ENCODE measurements at places on chromosomes 1 and 21.

DNA sequence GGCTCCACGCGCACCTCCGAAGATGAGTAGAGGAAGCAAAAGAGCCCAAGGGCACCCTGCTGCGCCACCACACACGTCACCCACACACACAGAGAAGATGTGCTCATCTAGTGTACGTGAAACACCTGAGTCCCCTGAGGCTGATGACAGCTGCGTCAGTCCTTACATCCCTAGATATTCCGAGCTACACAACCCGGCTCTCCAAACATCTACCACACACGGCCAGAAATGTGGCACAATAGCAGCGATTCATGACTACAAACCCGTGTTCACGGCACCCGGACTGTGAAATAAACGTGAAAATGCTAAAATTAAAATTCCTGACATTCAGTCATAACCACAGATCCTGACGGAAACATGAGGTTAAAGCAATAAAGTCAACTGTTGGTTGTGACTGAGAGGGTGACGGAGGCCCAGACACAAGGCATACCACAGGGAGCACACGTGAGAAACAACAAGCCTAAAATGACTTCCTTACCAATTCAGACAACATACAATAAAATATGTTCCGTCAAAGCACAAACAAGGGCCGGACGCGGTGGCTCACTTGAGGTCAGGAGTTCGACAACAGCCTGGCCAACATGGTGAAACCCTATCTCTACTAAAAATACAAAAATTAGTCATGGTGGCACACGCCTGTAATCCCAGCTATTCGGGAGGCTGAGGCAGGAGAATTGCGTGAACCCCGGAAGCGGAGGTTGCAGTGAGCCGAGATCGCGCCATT lies 7.3 kb downstream of the SSU72 start:
- no peak for DNase-seq

DNA sequence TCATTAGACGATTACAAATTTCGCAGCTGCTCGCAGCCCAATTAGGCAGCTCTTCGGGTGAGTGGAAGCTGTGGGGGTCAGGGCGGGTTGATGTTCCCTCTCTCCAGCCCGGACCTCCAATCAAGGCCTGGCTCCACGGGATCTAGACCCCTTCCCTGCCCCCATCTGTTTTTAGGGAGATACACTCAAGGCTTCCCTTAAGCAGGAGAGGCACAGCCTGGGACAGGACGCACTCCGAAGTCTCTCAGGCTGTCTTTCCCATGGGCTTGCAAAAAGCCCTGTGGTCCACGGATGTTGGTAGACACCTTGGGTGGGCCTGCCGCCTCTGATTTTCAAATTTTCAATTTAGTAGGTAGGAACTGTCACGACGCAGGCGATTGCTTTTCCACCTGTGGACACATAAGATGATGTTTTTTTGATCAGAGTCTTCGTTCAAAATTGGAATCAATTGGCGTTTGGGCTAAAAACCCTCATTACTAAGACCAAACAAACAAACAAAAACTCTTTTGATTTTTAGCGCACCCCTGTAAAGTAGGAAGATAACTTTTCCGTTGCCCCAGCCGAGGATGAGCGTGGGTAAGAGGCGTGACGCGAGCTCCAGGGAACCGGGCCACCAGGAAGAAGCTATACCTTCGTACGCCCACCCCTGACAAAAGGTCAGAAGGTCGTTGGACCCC lies 2.5 kb upstream of the LHX8 start:
- DNase-seq: no peak

DNA sequence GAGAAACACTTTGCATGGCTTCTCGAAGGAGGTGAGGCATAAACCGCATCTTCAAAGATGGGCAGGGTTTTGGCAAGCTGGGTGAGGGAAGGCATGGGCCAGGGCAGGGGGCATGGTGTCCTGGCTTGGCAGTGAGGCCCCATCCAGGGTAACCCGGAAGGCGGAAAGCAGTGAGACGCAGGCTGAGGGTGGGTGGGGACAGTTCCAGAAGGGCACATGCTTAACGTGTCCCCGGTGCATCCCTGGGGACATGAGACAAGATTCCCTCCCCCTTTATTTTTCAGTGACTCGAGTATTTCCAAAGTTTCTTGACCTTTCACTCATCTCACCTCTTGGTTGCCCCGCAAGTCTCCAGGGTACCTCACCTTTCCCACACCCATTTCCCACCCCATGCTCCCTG lies 122.8 kb upstream of the SLC25A33 start:
- DNase-seq: no peak

DNA sequence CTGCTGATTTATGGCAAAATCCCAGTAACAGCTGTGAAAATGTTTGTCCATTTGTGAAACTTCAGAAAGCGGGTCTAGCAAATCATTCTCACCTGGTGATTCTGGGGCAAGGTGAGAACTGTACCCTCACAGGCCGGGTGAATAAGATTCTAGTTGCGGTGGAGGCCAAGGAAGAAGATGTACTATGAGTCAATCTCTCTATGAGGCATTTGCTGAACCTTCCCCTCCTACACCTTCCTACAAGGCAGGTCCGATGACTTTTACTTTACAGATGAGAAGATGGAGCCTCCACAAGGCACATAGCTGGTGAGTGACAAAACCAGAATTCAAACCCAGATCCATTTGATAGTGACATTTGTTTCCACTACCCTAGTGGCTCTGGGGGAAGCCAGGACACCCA lies 72.7 kb downstream of the BACH1 start:
- no peak for DNase-seq

DNA sequence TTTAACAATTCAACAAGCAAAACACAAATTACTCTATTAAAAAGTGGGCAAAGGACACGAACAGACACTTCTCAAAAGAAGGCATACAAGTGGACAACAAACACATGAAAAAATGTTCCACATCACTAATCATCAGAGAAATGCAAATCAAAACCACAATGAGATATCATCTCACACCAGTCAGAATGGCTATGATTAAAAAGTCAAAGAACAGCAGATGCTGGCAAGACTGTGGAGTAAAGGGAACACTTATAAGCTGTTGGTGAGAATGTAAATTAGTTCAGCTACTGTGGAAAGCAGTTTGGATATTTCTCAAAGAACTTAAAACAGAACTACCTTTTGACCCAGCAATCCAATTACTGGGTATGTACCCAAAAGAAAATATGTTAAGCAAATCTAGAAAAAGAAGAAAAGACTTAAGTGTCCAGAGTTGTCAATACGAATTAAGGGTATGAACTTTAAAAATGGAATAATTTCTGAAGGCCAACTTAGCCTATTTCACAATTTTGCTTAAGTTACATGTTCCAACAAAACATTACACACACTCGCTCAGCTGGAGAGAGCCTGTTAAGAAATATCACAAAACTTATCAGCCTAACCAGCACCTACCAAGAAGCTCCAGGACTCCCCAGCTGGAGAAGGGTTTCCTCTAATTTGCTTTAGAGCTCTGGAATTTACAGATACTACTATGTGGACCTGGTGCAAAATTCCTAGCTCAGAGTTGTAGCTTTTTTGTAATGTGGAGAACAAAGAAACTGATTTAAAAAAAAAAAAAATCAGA lies 232.1 kb downstream of the DUSP10 start:
- no peak for DNase-seq

- no peak for DNase-seq
Observed at GRCh38 chr21:30146558-30147282, 19.9 kb downstream of the CLDN17 start.

DNA sequence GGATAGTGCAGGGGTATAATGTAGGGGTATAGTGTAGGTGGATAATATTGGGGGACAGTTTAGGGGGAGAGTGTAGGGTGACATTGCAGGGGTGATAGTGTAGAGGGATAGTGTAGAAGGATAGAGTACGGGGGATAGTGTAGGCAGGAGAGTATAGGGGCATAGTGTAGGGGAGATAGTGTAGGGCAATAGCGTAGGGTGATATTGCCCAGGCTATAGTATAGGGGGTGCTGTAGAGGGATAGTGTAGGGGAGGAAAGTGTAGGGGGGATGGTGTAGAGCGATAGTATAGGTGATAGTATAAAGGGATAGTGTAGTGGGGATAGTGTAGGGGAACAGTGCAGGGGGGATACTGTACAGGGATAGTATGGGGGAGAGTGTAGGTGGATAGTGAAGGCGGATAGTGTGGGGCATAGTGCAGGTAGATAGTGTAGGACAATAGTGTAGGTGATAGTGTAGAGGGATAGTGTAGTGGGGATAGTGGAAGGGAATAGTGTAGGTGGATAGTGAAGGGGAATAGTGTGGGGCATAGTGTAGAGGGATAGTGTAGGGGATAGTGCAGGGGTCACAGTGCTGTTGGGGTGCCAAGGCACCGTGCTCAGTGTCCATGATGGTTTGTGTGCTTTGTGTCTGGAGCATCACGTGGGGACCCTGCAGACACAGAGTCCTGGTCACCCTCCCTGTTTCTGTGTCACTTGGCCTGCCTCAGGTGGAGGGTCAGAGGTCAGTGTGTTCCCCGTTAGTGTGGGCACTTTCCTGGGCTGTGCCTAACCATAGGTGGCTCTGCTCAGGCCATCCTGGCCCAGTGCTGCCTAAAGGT lies 10.5 kb upstream of the ARF1 start:
- DNase-seq: no peak

DNA sequence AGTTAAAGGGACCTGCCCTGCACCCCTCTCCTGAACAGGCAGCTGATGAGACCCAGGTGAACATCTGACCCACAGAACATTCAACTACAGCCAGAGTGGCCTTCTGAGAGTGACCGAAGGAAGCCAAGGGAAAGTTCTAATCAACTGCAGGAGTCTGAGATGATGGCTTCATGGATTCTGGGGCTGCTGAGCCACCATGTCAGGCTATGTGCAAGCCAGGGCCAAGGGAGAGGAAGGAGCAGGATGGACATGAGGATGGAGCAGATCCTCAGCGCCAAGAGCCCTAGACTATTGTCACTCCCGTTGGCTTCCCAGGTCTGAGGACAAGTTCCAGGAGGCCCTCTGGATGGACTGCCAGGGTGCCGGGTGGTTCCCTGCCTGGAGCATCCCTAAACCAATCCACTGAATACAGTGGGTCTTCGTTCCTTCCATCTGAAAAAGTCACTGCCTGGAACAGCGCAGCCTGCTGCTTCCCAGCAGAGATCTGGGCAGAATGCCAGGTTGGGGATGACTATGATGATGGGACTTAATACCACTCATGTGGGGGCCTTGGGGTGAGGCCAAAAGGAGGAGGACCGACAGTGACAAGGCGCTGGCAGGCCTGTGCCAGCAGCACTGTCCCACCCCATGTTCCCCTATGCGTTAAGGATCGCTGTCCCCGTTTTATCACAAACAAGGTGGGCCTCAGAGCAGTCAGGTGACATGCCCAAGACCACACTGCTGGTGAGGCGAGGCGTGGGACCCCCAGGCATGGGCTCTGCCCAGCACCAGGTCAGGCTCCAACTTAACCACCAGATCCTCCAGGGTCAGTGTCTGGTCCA lies 19.8 kb downstream of the SPOCD1 start:
- peak; percentile 57 for DNase-seq

- DNase-seq: peak; percentile 56
Observed at GRCh38 chr1:65423884-65424572, 3.6 kb downstream of the LEPR start.

GRCh38 chr1:116425987-116426386 lies 52.9 kb downstream of the ATP1A1 start:
- no peak for DNase-seq

- no peak for DNase-seq
Observed at GRCh38 chr1:1118876-1119220, 3.0 kb upstream of the C1orf159 start.

DNA sequence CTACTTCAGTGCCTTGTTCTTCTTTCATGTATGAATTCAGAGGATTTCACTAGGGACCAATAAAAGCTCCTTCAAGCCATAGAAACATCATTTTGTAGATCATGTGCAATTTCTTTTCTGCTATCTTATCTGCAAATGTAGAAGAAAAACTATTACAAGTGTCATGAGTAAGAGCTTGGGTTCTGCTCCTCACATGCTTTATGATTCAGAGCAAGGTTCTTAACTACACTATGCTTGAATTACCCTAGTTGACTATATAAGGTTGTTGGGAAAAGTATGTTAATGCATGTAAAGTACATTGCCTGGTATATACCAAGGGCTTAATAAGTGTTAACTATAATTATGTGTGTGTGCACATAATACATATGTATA lies 91.4 kb upstream of the S1PR1 start:
- no peak for DNase-seq

DNA sequence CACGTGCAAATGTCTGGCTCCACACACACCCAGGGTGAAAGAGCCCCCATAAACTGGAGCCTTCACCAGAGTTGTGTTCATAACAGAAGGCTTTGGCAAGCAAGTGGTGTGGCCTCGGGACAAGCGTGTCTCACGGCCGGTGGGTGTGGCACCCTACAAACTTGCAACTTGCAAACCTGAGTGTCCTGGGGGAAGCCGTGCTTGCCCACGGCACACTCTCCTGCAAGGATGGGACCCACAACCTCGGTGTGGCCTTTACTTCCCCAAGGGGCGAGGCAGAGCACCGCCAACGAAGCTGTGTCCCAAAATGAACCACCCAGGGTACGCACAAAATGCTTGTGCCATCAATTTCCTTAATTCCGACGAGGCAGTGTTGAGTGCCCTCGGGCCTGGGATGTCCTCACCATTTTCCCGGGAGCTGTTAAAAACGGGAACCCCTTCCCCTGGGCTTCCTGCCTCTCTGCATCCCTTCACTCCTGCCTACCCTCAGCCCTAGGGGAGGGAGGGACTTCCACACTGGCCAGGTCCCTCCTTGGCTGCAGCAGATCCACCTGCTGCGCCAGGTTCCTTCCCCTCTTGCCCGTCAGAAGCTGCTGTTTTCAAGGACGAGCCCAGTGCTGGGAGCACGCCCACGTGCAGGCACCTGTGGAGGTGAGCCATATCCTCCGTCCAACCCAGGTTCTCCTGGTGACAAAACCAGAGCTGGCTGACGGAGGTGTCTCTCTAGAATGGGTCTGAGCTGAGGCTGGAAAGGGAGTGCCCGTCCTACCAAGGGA lies 111.4 kb downstream of the NPHP4 start:
- no peak for DNase-seq

DNA sequence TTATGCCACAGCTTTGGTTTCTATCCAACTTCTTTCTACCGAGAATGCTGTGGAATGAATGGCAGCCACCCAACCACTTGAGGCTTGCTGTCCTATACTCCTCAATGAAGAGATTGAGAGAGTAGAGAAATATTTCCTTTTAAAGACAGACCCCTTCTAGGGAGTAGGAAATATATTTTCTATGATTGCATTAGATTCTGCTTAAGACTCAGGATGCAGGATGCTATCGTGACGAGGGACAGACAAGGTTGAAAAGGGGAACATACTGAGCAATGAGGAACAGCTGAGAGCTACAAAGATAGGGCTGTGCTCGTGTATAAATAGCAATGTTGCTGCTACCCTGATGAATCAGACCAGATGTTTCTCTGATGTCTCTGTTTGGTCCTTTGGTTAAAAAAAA lies 7.1 kb upstream of the RASAL2 start:
- DNase-seq: peak; percentile 40

- no peak for DNase-seq
Observed at GRCh38 chr1:84742653-84743052, 52.4 kb upstream of the SSX2IP start.

All from fibroblast of skin of left biceps (primary cell).